ENCODE measurements at places on chromosomes 7 and 10.
A peak's percentile ranks its signal among the peaks of the same experiment; 100 is the strongest.

GRCh38 chr10:92965314-92965713 lies 95.3 kb upstream of the CYP26C1 start:
- DNase-seq, result peak; percentile 36

DNA sequence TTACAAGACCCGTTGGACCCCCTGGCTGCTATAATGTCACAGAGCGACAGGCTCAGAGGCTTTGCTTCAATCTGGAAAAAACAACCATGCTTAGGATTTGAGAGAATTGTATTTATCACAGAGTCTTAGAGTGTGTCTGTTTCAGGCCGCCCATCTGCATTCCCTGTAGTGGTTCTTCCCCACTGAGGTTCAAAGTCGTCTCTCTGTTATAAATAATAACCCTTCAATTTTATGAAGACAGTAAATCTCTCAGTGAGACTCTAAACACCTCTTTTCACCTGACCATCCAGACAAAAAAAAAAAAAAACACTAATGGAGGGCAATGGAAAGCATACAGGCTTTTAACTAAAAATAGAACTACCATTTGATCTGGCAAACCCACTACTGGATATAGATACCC lies 565.4 kb upstream of the AUTS2 start:
- DNase-seq, result no peak

GRCh38 chr10:102118867-102119266 lies 1.3 kb downstream of the LDB1 start:
- peak; percentile 21 for DNase-seq

DNA sequence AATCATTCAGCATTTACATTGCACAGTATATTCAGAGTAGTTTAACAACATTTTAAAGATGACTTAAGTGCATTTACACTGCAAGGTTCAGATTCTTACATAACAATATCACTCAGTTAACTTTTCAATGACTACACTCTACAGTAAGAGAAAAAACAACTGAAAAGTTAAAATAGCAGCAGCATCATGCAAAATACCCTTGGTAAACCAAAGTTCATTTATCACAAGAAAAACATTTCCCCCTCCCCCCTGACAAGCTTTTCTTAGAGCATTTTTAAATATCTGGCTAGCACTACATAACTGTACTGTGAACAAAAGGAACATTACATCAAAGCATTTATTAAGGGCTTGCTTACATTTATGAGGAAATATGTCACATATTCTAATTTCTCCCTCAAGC lies 179.5 kb upstream of the HGF start:
- DNase-seq, result no peak

DNA sequence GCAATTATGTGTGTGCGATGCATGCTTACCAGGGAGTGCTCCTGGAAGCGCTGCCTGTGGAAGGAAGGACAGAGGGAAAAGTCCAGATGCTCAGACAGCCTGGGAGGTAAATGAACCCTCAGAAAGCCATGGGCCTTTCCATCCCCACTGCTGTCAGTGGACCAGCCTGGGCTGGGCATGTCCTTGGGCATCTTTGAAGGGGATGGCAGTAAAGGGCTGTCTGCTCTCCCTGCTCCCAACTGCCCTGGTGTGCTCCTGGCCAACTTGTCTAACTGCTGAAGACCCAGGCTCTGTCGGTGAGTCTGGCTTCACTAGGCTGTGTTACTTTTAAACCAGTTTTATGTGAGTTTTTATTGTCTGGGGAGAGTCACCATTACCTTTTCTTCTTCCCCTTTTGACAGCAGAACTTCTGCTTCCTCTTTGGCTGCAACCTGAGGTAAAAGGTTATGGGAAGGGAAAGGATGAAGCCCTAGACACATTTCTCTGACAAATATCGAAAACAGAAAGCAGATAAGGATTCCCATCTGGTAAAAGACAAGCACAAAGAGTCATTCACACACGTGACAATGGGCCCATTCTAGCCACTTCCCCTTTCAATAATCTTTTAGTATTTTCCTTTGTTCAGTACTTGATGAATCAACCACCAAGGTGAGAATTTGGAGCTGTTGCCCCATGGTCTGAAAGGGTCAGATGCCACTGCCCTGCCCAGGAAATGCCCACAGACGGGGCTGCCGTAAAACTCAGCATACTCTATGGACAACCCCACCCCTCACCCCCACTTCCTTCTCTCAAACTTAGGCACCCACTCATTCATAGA lies 27.6 kb upstream of the PIK3AP1 start:
- no peak for DNase-seq
